ENCODE measurements at places on chromosomes 2 and 18.

DNA sequence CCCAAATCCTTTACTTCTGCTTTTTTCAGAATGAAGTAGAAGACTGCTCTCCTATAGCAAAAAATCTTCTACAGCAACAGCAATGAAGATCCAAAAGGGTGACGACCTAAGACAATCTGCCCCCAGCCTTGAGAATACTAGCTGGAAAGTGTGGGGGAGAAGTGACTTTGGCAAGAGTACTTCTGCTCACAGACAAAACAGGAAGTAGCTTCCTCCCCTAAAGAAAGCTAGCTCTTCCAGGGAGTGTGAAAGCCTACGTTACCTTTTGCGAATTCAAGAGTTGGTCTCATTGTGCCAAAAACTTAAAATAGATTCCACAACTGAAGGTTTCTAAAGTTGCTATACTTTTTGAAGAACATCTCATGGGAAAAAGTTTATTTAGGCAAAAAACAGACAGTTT is 1069.2 kb upstream of the CHAC2 start:
- DNase-seq, result no peak

DNA sequence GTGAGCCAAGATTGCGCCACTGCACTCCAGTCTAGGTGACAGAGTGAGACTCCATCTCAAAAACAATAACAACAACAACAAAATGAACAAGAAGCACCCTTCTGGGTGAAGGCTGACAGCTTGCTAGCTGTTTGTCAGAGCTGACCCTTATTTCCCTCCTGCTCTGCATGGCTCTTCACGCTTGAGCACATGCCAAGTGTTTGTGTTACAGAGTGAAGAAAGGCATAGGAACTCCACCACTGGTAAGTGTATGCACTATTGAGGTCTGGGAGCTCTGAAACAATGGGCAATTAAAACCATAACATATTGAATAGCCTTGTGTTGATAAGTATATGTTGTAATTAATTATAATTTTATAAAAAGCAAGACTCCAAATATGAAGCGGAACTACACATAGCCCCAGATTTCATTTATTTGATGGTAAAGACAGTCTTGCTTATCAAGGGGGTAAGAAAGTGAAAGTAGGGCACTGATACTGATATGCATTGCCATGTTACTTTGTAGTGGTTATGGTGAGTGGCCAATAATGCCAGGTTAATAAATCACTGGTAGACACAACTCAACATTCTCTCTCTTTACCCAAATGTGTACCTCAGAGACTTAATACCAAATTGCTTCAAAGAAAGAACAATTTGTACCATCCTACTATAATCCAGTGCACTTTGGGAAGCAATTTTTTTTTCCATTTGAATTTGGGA is 163.4 kb downstream of the VWC2L start:
- no peak for DNase-seq

DNA sequence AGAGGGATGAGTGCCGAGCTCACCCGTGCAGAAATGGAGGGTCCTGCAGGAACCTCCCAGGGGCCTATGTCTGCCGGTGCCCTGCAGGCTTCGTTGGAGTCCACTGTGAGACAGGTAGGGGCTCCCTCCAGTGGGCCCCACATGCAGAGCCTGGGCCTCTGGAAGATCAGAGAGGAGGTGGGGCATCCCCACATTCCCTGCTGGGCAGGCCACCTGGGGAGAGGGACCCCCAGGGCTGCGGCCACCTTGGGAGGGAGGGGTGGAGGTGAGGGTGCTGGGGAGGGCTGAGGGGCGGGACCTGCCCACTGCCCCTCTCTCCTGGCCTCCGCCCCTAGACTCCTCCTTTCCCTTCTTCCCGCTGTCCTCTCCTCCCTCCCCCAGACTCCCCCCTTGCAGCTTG is 38.5 kb downstream of the MTERF4 start:
- DNase-seq, result no peak

DNA sequence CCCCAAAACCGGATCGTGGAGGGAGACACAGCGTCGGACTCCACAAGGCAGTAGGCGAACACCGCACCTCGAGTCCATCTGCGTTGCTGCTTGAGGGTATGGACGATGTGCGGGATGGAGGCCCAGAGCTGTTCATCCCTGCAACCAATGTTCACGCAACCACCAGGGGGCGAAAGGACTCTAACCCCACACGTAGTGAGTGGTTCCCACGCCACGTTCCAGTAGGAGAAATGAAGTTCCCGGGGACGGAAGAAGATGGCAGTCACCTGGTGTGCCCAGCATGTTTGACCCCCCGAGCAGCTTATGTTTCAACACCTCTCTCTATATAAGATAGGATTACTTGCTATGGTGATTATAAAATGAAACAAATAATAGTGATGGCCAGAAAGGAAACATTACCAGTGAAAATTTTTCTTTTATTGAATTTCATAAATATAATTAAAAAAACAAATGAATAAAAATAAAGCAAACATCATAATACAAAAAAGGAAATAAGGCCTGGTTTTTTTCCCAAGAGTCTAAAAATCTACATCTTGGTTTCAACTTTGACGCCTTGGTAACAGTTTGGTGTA is 184.3 kb downstream of the SH3BP4 start:
- DNase-seq, result peak; percentile 87

GRCh38 chr18:11962597-11962996 is 18.7 kb upstream of the IMPA2 start:
- DNase-seq, result no peak

DNA sequence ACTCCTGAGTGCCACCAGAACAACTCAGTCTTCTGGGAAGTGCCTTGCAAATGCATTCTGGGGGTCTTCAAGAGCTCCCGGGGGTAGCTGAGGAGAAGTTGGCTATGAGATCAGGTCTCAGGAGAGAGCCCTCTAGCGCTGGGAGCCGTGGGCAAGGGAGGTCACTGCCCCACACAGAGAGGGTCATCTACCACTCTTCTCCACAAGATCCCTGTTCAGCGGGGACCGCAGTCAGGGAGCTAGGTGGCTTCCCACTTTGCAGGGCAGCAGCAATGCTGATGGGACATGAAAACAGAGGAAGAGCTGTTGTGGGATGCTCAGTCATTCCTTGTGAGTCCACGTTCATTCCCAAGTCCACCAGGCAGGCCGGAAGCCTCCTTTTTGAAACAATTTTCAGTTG is 66.6 kb downstream of the ACKR3 start:
- DNase-seq, result no peak

- no peak for DNase-seq
Measured at GRCh38 chr18:22900558-22901238, 32.4 kb upstream of the RBBP8 start.

- DNase-seq, result peak; percentile 74
Measured at GRCh38 chr2:211331736-211332135, 775.3 kb downstream of the CPS1 start.

DNA sequence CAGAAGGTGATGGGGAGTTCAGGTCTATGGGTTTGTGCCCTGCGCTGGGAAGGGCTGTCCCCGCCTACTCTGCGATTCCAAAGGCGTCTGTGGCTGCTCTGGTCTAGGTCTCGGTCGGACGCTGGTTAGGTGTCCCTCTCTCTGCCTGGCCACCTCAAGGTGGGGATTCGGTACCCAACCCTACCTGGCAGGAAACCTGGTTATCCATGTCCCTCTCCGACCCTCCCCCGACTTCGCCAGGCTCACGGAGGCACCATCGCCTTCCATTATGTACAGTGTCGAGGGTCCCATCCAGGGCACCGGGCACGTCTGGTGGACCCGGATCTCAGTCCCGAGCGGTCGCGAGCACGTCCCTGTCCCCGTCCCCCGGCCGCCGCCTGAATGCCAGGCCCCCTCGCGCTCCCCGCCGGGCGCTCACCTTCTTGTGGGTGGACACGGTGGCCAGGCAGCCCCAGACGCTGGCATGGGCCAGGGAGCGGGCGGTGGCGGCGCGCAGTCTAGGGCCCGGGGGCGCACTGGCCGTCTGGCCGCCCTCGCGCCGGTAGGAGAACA is 628 bp downstream of the CREG2 start:
- no peak for DNase-seq

DNA sequence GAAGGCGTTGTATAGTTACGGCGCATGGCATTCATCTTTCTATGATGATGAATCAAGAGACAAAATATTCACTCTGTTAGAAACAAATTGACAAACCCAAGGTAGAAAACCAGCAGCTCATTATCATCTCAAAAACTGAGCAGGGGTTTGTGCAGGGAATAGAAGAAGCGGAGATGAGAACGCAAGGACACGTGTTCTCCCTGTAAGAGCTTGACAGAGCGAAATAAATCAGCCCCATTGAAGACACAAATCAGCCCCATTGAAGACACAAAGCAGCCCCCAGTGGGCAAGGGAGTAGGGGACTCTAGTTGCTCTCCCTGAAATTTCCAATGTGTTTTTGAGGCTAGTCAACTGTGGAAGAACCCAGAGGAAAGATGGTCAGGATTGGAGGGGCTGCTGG is 199.2 kb downstream of the EPHA4 start:
- DNase-seq, result no peak

DNA sequence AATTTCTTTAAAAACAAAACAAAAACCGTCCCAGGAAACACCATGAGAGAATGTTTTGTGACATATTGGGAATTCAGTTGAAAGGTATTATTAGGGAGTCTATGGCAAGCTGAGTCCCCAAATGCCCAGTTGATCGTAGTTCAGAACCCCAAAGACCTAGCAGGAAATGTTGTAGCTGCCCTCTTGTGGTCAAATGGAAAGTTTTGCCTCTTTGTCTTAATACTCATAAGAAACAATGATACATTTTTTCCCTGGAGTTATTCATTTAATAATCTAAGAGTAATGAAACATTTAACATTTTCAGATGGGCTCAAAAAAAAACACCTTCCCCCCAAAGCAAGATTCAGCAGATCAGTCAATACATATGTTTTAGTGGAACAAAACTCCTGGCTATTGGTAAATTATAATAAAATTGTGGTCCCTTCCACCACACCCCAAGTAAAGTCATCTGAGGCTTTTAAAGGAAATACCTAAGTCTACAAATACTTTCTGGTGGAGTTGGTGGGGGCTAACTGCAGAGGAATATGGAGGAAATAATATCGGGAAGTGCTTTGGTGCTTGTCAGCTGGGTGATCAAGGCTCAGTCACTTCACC is 37.8 kb upstream of the EFEMP1 start:
- DNase-seq, result peak; percentile 32

All from NT2/D1 (cell line).